ENCODE measurements at places on chromosomes 11 and 22.

DNA sequence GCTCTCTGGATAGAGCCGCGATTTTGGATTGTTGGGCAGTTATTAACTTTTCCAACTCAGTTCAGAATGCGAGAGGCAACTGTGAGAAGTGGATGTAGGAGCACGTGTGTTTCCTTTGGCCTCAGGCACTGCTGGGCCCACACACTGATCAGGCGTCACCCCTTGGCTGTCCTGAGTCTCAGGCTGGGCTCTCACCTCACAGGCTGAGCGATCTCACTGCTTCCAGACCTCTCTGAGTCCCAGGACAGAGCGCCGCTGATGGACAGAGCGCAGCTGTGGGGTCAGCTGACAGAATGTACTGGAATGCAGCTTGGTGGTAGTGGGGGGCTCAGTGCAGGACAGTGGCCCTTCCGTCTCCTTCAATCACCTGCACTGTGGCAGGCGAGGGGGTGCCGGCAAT, 516.2 kb downstream of the TBC1D22A start:
- DNase-seq = no peak

DNA sequence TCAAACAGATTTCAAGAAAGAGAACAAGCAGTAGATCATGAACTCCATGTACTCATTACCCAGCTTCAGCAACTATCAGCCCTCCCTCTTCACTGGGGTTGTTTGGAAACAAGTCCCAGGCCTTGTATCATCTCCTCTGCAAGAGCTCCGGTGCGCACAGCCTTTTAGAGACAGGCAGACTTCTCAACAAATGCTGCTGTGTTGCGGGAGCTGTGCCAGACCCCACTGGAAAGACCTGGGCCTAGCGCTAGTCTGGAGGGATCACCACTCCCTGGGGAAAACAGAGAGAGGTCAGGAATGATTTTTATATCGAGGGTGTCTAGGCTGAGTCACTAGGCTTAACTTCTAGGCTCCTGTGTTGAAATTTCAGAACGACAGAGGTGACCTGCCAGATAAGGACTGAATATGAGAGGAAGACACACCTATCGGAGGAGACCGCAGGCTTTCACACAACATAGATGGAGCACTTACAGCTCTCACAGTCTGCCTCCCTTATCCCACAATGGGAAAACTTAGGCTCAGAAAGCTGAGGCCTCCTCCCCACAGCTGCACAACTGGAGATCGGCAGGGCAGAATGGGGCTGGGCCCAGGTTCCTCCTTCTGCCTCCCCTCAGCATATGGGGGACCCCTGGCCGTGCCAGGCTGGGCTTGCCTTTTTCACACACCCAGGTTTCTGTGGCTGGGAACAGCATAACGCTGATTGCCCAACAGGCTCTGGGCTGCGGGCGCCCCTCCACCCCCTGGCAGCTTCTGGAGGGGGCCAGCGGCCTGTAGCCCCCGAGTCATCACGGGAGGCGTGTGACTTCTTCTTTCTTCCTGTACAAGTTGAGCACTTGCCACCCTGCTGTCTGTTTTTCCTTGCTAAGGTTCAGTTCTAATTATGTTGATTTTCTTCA, 86.0 kb downstream of the PKNOX2 start:
- DNase-seq = no peak

DNA sequence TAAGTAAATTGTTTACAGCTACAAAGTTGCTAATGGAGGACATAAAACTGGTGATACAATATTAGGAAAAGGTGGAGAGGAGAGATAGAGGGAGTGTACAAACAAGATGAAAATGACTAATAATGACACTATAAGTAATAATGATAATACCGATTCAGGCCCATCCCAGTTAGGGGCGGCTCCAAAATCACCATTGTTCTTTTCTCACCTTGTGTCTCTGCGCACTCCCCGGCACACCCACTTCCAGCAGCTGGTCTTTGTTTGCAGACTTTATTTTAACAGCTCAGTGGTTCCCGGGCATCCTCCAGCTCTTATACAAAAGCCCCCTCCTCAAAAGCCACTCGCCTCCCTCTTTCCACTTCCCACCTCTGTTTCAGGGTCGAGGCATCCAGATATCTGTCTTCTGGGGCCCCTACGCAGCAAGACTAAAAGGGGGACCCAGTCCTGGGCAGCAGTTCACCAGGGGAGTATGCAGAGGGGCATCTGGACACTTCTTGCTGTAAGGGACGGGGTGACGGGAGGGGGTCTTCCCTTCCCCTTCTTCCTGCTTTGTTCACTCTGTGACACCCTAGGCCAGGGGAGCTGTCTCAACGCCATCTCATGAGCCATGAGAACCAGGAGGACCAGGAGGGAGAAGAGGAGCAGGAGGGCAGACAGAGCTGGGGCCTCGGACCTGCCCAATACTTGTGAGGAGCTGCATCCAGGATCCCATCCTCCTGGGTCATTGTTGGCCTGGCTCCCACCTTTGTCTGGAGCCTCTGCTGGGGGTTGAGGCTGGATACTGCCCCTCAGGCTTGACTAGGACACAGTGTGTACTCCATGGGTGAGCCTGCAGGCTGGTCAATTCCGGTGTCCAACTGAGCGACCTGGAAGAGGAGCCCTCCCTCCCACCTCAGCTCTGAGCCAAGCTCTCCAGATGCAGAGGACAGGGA, 2.7 kb downstream of the APOL2 start:
- DNase-seq = no peak

DNA sequence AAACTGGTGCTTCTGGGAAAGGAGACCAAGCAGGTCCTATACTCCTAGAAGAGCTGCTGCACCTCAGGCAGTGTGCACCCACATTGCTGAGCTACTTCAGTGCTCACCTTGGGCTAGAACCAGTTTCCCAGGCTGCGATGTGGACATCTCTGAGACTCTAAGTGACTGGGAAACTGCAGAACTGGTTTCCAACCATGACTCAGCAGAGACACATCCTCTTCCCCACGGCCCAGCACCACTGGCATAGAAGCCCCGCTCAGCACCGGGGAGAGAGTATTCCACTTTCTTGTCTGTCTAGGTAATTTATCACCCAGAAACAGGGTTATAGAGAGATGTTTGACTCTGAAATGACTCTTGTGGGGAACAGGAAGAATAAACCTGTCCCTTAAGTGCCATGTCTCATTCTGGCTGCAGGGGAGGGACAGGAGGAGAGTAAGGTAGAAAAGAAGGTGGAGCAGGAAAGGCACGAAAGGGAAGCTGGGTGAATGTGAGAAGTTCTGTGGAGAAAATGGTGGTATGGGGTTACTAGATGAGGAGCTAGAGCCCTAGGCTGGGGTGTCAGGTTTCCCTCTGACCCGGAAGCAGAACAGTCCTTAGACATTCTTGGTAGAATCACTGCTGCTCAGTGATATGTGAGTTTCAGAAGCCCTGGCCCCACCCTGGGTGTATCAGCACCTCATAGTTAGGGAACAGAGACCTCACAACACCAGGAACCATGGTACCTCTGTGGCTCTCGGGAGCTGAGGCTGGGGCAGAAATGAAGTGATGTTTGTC, 340.4 kb upstream of the NCAM1 start:
- DNase-seq = no peak

DNA sequence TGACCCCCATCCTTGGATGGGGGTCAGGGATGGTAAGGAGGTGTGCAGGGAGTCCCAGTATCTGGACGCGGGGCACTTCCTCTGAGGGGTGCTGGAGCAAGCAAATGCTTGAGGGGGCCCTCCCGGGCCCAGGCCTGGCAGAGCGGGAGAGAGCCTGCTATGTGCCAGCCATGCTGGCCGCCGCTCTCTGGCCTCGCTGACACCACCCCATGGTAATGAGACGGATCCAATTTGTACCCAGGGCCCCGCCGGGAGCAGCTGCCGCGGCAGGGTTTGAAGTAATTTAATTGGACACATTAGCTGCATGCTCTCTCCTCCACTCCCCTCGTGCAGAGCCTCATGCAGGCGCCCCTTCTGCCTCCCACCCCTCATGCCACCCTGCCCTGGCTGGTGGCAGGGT, 6.3 kb downstream of the SYT7 start:
- DNase-seq = no peak

- no peak for DNase-seq
Observed at GRCh38 chr11:94795476-94796189, 27.5 kb downstream of the AMOTL1 start.

GRCh38 chr22:27207907-27208306, 550.5 kb downstream of the MIAT start:
- no peak for DNase-seq

- DNase-seq = no peak
Observed at GRCh38 chr22:28918550-28919271, 35.3 kb downstream of the ZNRF3 start.

- DNase-seq = no peak
Observed at GRCh38 chr11:11171854-11172253, 181.2 kb downstream of the CSNK2A3 start.

- no peak for DNase-seq
Observed at GRCh38 chr11:128022007-128022368, 565.4 kb downstream of the ETS1 start.

DNA sequence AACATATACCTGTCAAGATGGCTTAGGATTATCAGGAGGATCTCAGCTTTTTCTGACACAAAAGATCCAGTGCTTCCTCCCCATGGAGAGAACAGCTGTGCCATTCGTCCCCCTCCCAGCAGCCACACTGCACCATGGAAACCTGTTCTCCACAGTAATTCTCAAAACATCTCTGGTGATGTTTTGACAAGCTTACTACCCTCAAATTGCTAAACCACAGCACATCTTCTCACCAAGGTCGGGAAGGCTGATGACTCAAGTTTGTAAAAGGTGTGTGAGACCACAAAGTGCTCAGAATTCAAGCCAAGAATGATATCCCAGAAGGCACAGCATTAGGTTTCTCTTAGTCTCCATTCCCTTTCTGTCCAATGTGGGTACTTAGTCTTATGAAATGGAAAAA, 3.9 kb upstream of the RAB38 start:
- no peak for DNase-seq

- DNase-seq = no peak
Observed at GRCh38 chr11:110710628-110711381, 1.4 kb downstream of the ARHGAP20 start.

DNA sequence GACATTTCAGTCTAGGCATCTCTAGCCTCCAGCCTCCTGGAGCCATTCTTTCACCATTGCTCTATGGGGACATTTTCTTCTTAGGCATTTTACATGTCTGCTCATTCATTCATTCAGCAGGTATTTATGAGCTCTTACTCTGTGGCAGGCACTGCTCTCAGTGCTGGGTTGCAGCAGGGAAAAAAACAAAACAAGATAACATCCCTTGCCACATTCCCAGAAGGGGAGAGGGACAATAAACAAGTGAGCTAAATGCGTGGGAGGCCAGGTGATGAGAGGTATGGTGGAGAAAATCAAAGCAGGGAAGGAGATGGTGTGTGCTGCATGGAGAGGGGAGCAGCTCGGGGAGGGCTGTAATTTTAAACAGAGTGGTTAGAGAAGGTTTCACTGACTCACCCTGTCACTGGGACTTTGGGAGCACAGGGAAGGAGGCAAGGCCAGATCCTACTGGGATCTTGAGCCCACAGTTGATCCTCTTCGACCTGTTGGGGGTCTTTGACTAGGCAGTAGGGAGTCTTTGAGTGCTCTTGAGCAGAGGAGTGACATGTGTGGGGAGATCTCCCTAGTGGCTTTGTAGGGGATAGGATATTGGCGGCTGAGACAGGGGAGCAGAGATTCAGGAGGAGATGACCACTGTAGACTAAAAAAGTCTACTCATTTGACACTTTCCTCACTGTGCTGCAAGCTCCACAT, 17.0 kb downstream of the MICAL2 start:
- DNase-seq = no peak

DNA sequence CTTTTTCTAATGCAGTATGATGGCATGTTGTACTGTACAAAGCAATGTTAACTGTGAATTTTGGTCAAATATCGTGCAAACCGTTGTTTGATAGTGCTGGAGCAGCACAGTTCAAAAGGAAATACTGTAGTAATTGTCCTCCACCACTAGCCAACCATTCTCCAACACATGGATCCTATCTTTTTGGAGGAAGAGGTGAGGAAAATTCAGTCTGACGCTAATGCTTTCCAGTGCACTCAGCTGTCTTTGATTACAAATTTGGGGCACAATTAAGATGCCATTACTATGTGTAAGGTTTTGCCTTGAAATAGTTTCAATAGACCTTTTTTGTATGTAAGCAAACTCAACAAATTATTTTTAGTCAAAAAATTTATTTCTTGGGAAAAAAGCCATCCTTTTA, 240.5 kb upstream of the CCDC179 start:
- no peak for DNase-seq

- DNase-seq = no peak
Observed at GRCh38 chr11:17635551-17635938, 83.8 kb upstream of the MYOD1 start.

DNA sequence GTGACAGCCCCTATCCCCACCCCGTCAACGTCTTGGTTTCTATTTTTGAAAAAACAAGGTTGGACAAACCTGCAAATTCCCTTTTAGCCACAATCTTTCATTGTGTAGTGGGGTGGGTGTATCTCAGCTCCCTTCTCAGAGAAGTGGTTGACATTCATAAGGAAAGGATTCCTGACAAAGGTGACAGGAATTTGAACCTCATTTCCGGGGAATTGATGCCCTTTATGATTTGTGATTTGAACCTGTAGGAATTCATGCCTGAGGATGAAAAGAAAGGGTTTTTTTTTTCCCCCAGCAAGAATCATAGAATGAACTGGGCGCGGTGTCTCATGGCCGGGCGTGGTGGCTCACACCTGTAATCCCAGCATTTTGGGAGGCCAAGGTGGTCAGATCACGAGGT, 14.5 kb downstream of the YPEL4 start:
- no peak for DNase-seq

DNA sequence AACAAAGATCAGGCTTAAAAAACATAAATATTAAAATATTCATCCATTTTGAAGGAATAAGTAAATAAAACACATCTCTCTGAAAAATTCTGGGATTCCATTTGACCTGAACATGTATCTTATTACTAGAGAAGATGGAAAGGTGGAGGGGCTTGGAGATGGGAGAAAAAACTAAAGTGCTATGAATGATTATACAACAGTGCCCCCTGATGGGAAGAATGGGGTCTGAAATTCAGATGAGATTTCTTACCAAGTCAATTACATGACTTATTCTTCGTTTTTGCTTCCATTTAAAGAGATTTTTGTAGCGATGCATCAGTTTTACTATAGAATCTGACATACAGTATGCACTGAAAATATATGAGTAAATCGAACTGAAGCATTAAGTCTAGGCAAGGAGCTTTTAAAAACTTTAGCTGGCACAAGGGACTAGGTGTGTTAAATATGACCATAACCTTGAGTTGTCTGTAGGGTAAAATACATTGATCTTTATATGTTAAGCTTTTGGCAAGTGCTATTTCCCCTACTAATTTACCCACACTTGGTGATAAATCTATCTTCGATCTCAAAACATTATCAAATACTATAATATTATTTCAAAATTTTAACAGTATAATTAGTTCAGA, 718.8 kb downstream of the CNTN5 start:
- DNase-seq = no peak

DNA sequence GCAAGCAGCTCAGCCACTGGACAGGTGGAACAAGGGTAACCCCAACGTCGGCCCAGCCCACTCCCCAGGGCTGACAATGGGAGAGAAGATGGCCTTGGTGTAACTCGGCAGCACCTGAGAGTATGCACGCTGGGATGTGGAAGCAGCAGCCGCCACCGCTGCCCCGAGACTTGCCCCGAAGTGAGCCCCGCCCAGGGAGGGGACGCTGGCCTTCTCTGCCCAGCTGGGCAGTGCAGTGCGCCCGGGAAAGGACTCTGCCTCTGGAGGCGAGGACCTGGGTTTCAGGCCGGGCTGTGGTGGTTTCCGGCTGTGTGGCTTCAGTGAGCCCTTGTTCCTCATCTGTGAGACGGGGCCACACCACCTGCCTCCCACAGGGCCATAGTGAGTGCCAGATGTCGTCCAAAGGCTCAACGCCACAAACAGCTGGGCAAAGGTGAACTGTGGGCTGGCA, 8.6 kb upstream of the POLDIP3 start:
- no peak for DNase-seq
